ENCODE measurements at places on chromosomes 7 and 10. TPM values are rescaled to one million over a fixed set of nuclear protein-coding genes. Genes with fewer than 3 reads are reported as not detected.
A peak's percentile ranks its signal among the peaks of the same experiment; 100 is the strongest.

DNA sequence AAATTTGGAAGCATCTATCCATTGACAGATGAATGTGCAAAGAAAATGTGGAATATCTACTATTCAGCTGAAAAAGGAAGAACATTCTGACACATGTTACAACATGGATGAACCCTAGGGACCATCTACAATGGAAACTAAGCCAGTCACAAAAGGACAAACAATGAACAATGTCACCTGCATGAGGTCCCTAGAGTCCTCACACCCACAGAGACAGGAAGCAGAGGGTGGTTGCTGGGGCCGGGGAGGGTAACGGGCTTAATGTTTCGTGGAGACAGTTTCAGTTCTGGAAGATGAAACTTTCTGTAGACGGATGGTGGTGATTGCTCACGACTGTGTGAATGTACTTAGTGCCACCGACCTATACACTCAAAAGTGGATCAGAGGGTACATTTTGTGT is 282.9 kb downstream of the ADARB2 start:
- peak; percentile 37 for DNase-seq
- no peaks in the 10 kb centered on the region for H3K36me3 ChIP-seq

- no peak overlapping the region for H3K4me3 ChIP-seq
- peaks cover 38% of the 10 kb centered on the region for H3K36me3 ChIP-seq
- peaks cover 17% of the 10 kb centered on the region for H3K4me1 ChIP-seq
- DNase-seq = peak; percentile 74
Measured at GRCh38 chr10:22550732-22551131, 163.6 kb downstream of the PIP4K2A start.

- H3K27ac ChIP-seq = no peak overlapping the region
- peaks cover 5% of the 10 kb centered on the region for H3K27me3 ChIP-seq
- no peak overlapping the region for H3K4me3 ChIP-seq
Measured at GRCh38 chr7:21690705-21691104, 147.9 kb downstream of the DNAH11 start.

DNA sequence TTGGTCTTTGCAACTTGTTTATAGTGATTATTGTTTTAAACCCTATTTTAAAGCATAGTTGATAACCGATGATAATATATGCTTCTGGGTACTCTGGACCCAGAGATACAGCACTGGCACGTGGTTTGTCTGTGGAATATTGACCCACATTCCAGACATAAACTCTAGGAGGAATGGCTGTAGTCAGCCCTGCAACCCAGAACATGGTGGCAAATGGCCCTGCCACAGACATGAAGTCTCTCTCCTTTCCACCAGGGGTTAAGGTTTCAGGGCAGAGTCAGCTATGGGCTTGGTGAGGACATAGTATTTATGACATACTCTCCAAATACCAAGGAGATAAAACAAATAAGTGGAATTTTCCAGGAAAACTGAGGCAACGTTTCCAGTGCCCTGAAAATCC is 83.6 kb downstream of the NAMPT start:
- peaks cover 21% of the 10 kb centered on the region for H3K27me3 ChIP-seq
- H3K27ac ChIP-seq = no peak overlapping the region
- DNase-seq = no peak
- peaks cover 7% of the 10 kb centered on the region for H3K4me1 ChIP-seq
- H3K4me3 ChIP-seq = no peak overlapping the region
- H3K36me3 ChIP-seq = no peaks in the 10 kb centered on the region

GRCh38 chr10:22736134-22736533 is 21.8 kb upstream of the PIP4K2A start:
- no peak for DNase-seq
- H3K36me3 ChIP-seq = no peaks in the 10 kb centered on the region
- no peaks in the 10 kb centered on the region for H3K4me1 ChIP-seq

DNA sequence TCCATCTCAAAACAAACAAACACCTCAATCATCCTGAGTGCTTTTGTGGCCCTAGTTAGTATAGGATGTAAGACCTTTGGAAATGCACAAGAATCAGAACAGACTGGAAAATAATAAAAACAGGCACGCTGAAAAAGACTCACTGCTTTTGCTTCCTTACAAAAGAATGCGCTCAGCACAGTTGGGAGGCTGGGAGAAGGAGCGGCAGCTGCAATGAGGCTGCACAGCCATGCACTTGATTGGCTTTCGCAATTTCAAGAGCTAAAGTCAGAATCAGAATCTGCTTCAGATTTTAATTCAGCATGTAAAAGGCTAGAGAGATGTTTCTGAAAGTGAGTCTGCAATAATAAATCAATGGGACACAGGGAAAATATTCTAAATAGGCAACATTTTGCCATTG is 97.2 kb downstream of the FRMD4A start:
- H3K27ac ChIP-seq = no peak overlapping the region
- no peak overlapping the region for H3K4me3 ChIP-seq
- peaks cover 28% of the 10 kb centered on the region for H3K27me3 ChIP-seq
- H3K36me3 ChIP-seq = no peaks in the 10 kb centered on the region

DNA sequence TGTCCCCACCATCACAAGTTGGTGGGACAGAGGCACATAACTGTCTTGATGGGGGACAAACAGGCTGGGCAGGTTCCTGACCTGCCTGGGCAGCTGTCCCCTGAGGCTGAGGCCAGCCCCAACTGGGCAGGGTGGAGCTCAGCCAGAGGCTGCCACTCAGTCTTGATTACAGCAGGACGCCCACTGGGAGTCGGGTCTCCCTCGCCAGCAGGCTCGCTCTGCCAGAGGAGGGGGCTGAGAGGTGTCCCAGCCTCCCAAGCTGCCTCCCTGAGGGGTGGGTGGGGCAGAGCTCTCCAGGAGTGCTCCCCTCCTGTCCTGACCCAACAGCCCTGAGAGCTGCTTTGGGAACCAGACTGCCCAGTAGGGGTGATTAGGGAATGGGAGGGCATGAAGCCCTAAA is 1.8 kb upstream of the CAMK2G start:
- peaks cover 3% of the 10 kb centered on the region for H3K36me3 ChIP-seq
- peaks cover 49% of the 10 kb centered on the region for H3K4me1 ChIP-seq
- no peak for DNase-seq
- H3K27me3 ChIP-seq = no peaks in the 10 kb centered on the region
- H3K4me3 ChIP-seq = no peak overlapping the region
- H3K27ac ChIP-seq = no peak overlapping the region

DNA sequence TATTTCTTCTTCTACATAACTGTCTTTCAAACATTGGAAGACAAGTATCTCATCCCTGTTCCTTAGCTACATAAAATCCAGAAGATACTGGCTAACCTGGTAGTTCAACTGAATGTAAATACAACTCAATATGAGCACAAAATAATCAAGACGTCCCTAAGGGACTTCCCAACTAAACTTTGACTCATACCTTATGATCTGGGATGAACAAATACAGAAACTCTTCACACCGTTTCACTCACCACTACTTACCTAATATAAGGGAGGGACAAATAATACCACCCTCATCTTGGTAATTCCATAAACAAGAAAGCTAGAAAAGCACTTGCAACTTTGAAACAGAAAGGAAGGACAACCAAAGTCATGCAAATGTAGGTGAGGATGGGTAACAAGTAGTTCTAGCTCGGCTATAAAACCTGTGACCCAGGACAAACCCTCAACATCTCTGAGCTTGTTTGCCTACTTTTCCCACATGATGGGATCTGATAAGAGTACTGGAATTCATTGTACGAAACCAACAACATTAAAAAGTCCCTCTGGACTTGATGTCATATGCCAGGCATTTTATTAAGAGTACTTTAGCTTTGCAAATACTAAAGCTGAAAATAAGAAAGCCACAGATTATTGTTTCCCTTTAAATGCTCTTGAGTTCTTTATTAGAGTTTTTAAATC is 121.9 kb downstream of the STRA8 start:
- H3K27me3 ChIP-seq = peaks cover 2% of the 10 kb centered on the region
- no peak overlapping the region for H3K4me3 ChIP-seq

- no peaks in the 10 kb centered on the region for H3K4me1 ChIP-seq
- no peak overlapping the region for H3K4me3 ChIP-seq
- no peak overlapping the region for H3K27ac ChIP-seq
- no peak for DNase-seq
- no peaks in the 10 kb centered on the region for H3K36me3 ChIP-seq
Measured at GRCh38 chr7:20199015-20199737, 18.0 kb downstream of the MACC1 start.

GRCh38 chr10:128087884-128088709 is 38.1 kb downstream of the MKI67 start:
- H3K36me3 ChIP-seq = peaks cover 9% of the 10 kb centered on the region
- H3K27me3 ChIP-seq = no peaks in the 10 kb centered on the region
- no peak overlapping the region for H3K4me3 ChIP-seq
- peaks cover 6% of the 10 kb centered on the region for H3K4me1 ChIP-seq
- H3K27ac ChIP-seq = no peak overlapping the region
- DNase-seq = no peak

DNA sequence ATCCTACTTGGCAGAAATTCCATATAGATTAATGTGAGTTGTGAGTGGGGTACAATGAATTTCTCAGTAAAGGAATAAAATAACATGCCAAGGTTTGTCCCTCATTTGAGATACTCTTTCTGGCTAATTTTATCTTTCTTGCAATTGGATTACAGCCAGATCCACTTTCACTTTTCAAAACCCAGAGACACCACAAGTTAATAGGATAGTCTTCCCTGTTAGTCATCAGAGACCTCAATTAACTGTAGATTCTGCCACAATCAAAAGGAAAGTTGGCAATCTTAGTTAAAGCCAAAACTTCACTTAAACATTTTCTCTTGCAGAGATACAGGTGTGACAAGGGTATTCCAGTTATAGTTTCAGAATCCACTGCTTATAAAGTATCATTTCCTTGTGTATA is 91.4 kb upstream of the PHYHIPL start:
- H3K36me3 ChIP-seq = no peaks in the 10 kb centered on the region
- no peak overlapping the region for H3K4me3 ChIP-seq
- no peak overlapping the region for H3K27ac ChIP-seq
- no peak for DNase-seq

- DNase-seq = no peak
- H3K4me1 ChIP-seq = no peaks in the 10 kb centered on the region
- no peak overlapping the region for H3K27ac ChIP-seq
- H3K36me3 ChIP-seq = no peaks in the 10 kb centered on the region
Measured at GRCh38 chr7:139899328-139899955, 70.4 kb downstream of the TBXAS1 start.

Gene GCK
- 1.3 TPM for total RNA-seq

Gene PTF1A
- total RNA-seq = not detected

Data from activated CD4-positive, alpha-beta memory T cell treated with anti-CD3 and anti-CD28 coated beads for 36 hours (primary cell).